MG63 (cell line): ENCODE measurements at places on chromosomes 2 and 18. TPM values are rescaled to one million over a fixed set of nuclear protein-coding genes. Genes with fewer than 3 reads are reported as not detected.

The DOCK10 gene
- total RNA-seq: 3.4 and 10.1 TPM in 2 replicates

The ADCYAP1 gene
- 2.8 and 5.7 TPM in 2 replicates for total RNA-seq

The CPLX4 gene
- not detected in 2 replicates for total RNA-seq

The FAM124B gene
- not detected in 2 replicates for total RNA-seq

The MZT2B gene
- total RNA-seq: 203 and 576 TPM in 2 replicates

The HOXD12 gene
- total RNA-seq: not detected in 2 replicates

The CTAGE1 gene
- not detected in 2 replicates for total RNA-seq

DNA sequence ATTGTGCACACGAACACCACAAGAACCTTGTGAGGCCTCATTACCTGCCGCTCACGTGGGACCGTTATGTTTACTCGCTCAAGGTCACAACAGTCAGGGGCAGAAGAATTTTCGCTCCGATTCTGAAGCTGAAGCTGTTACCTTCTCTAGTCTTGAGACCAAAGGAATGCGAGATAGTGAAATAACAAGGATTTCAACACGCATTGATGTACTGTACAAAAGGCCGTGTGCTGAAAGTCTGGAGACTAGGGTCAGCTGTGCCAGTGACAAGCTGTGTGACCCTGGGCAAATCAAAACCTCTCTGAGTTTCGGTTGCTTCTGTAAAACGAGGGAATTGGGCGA, 583 bp downstream of the NEMP2 start:
- DNase-seq: no peak

DNA sequence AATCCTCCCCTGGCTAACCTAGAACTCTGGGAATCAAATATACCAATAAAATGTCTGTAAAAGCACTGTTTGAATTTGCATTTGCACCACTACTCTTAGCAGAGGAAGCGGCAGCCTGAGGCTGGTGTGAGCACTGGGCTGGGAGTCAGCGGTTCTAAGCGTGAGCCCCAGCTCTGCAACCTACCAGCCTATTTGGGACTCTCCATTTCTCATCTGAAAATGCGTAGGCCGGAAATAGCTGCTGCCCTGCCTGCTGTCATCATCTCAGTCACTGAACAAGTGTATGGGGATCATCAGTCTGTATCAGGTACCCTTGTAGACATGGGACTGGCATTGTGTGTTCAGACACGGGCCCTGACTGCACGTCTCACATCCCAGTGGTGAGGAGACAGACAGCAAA, 194.3 kb downstream of the ANKRD30B start:
- no peak for DNase-seq

DNA sequence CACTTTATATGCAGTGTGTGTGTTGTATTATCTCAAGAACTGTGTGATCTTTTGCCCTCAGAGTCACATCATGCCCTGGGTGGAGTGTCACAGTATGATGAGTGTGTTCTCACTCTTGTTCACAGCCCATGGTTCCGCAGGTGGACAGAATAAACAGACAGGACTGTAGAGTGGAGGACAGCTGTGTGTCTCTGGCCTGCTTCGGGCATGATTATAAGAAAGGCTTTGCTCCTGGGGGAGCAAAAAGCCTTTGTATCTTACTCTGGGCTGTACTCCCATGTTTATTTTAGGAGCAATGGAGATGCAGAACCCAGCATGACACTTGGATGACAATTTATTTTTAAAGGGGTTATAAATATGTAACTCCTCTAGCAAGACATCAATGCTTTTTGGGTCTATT, 371.7 kb upstream of the MEX3C start:
- DNase-seq: no peak

- no peak for DNase-seq
Observed at GRCh38 chr2:121856360-121856759, 100.9 kb downstream of the TSN start.

DNA sequence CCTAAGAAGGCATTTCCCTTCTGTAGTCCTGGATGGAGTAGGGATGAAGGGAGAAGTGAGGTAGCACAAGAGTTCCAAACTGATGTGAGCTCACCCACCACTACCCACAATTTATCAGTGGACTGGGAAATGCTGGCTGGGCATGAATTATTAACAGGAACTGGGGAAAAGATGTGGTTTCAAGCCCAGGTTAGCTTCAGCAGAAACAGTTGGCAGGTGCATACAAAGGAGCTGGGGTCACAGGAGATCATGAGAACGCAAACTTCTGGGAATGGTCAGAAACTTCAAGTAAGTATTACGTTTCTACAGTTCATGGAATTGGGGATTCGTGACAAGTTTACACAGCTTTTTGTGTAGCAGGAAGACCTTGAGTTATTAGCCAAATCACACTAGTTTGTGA, 5.4 kb downstream of the CCDC141 start:
- no peak for DNase-seq

GRCh38 chr18:37343542-37343851, 222.1 kb downstream of the CELF4 start:
- no peak for DNase-seq

DNA sequence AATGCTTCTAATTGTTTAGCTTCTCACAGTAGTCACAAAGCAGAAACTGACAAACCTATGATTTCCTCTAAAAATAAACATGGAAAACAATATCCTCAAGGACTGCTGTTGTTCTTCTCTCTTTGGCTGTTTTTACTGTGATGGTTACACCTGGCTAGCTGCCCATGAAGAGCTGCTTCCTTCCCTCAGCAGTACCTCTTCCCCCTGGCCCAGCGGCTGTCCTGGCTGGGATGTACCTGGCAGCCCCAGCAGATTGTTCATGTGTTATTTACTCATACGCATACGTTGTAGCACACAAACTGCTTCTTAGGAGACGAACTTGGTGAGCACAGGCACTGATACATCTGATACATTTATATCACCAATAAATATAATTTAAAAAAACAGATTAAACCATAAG, 27.4 kb downstream of the NEMP2 start:
- DNase-seq: no peak

DNA sequence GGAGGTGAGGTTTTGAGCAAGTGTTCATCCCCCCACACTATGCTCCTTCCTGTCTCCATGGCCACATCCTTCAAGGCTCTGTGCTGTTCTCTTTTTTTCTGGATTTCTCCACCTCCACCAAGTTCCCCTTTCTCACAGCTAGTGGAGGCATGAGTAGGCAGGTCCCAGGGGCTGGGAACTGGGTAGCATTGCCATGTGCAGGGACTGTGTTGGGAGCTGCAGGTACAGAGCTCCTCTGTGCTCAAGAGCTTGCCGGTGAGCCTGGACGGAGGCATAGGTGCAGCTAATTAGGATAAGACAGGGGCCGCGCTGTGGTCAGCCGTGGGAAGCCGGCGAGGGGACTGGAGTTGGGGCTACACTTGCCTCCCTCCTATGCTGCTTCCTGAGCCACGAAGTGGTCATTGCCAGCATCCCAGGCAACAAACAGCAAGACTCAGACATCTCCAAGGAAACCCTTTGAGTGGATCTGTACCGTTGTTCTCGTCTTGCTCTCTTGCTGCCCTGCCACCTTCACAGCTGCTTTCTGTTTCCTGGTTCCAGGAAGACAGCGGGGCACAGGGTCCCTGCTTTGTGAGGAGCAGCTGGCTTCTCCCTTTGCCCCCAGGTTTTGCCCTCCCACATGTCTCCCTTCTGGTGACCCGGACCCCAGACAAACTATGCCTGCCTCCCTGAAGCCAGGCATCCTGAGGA, 36.9 kb downstream of the ATOH8 start:
- no peak for DNase-seq

DNA sequence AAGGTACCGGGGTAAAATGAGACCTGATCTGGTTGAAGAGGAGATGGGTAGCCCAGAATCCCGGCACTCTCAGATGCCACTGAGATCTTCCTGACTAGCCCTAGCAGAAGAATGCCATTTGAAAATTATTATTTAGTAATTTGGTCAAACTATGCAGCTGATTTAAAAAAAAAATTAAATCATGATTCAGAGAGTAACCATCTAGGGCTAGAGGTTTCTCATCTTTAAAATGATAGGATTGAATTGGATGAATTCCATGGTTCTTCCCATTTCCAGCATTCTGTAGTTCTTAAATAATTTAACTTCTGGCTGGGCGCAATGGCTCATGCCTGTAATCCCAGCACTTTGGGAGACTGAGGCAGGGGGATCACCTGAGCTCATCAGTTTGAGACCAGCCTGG, 106.1 kb downstream of the MYO1B start:
- DNase-seq: no peak

DNA sequence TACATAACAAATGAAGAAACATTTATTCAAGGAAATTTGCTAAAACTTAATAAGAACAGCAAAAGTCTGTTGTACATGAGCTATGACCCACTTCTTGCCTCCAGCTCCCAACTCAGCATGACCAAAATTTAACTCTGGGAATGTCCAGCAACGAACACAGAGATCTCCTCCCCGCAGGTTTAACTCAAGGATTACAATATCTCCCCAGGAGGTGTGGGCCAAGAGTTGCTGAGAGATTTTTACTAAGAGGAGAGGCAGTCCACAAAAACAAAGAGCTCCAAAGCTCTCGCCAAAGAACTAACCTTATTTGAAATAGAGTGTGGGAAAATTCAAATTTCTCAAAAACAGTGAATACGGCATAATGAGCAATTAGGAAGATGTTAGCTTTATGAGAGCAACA, 318.5 kb downstream of the GRB14 start:
- no peak for DNase-seq

GRCh38 chr2:223102040-223102400, 50.0 kb downstream of the KCNE4 start:
- no peak for DNase-seq

DNA sequence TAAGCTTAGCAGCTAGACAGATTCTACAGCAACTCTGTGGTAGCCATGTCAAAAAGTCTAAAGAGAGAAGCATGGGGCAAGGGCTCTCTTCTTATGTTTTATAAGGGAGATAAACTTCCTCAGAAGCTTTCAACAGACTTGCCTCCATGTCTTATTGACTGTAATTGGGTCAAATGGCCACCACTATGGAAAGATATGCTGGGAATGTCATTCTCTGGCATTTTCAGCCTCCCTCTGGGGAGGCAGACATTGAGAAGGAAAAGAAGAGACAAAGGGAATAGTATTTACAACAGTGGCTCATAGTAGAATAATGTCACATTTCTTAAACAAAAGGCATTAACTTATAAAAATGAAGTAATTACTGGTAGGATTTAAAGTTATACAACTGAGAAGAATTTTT, 1964.5 kb upstream of the PIK3C3 start:
- no peak for DNase-seq

- DNase-seq: no peak
Observed at GRCh38 chr18:37297106-37297505, 268.5 kb downstream of the CELF4 start.

- DNase-seq: no peak
Observed at GRCh38 chr2:38685116-38685735, 19.3 kb downstream of the GALM start.

- DNase-seq: peak; percentile 26
Observed at GRCh38 chr2:46939626-46940359, 24.2 kb upstream of the MCFD2 start.

DNA sequence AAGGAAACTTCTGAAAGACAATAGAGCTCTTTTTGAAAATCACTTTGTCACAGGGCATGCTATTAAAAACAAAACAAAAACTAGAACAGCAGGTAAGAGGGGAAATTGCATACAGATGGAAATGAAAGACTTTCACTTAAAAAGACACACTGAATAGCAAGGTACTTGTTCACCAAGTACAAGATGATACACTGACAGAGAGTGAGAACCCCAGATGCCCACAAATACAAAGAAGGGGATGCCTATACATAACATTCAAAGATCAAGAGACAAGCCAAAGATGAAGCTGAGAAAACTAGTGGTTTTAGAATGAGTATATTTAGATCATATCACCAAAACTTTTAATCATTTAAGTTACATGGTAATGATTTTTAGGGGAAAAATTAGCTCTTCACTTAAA, 60.7 kb downstream of the ASXL2 start:
- DNase-seq: no peak

DNA sequence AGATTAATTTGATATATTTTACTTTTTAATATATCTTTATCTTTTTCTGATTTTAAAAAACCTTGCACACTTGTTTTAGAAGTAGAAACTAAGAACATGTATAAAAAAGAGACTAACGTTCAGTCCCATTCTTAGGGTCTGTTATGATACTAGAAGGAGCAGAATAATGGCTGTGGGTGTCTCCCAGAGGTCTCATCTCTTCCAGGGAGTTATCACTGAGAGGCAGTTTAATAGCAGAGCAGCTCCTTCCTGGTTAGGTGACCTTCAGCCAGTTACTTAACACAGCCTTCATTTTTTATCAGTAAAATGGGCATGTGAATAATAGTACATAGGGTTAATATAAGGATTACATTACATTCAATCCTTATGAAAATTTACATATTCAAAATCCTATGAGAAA, 40.6 kb downstream of the FBXO48 start:
- no peak for DNase-seq
